ENCODE measurements at places on chromosomes 7 and 10.
A peak's percentile ranks its signal among the peaks of the same experiment; 100 is the strongest.

- DNase-seq = peak; percentile 66
Measured at GRCh38 chr10:30751678-30752331, 122.3 kb upstream of the LYZL2 start.

- DNase-seq = no peak
Measured at GRCh38 chr10:44864051-44864450, 47.1 kb upstream of the TMEM72 start.

DNA sequence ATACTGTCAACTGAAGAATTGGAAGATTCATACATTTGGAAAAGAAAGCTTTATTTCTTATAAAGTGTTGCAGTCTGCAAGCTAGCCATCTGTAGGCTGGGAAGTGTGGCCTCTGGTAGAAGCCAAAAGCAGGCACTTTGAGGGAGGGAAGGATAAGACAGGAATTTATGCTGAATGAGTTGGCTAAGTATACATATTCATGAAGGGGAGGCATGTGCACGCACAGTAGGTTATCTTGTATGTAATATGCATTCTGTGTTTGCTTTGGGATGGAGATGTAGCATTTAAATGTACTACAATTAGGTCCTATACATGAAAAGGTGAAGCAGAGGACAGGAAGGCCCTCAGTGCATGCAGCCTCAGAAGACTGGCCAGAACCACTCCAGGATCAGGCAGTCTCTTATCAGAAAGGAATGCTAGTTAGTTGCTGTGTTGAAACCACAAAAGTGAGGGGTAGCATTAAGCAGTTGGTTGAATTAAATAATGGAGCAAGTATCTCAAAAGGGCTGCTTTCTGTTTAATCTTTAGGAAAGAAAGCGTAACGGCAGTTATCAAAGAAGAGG is 40.9 kb downstream of the MYO3A start:
- DNase-seq = no peak

DNA sequence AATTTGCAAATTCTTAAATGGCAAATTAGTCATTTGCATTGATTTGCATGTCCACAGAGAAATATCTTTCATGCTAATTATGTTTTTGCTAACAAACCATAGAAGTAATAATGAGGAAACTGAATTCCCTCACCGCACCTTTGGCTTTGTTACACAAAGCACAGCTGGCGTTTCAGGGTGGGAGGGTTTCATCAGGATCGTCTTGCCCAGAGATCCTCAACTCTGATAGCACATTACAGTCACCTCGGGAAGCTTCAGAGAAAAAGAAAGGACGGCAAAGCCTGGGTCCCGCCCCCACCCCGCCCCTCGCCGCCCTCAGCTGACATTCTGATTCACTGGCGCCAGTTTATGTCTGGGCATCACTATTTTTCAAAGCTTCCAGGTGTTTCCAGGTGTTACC is 119.4 kb downstream of the PTPRN2 start:
- no peak for DNase-seq

GRCh38 chr7:92953657-92954056 is 117.3 kb upstream of the CDK6 start:
- DNase-seq = no peak

GRCh38 chr10:100535338-100535714 is 417 bp upstream of the HIF1AN start:
- DNase-seq = no peak

- DNase-seq = no peak
Measured at GRCh38 chr7:158111049-158111751, 476.4 kb downstream of the PTPRN2 start.

DNA sequence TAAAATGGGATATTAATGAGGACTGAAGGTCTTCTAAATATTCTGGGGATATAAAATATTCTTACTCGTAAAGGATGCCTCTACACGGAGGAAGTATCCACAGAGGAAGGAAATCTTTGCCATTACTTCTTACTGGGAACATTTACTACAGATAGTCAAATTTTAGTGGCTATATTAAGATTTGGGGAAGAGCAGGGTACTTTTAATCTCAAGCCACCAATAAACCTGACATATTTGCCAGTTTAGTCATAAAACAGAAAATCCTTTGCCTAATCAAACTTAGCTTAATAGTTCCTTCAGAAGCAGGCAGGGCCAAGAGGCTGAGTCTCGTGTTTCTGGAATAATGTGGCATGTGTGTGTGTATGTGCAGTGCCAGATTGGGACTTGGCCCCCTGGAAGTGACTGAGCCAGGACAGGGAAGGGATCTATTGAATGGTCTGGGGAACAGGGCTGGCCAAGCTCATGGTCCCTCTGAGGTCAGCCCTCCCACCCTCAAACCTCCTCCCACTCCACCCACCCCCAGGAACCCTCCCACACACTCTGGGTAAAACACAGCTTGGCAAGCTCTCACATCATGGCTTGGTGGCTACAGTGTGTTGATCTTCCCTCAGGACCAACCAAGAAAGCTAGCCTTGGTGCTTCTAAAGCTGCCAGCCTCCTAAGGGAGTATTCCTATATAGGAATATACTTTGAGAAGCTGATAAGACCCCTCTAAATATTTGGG is 1.6 kb upstream of the PIK3CG start:
- no peak for DNase-seq

DNA sequence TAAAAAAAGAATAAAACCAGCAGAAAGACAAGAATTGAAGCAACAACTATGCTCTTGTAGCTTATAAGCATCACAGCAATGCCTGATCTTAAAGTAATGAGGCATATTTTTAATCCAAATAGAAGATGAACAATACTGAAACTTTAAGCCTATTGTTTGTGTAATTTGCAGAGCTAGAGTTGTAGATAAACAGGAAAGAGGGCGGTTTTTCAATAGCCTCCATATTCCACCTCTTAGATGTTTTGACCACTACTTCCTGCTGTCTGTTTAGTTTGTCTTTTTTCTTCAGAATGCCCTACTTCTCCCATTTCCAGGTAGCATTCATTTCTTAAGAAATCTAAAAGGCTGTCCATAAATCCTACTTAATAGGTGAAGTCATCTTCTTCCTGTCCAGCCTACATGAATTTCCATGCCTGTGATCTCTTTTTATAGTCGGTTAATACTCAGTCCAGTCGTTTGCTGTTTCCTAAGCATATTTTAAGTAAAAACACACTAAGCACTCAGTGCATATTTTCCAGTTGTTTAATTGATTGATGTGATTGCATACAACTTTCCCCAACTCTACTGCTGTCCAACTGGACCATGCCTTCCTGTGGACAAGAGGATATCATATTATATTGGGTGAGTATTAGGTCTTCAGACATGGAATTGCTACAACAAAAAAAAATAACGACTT is 308.1 kb downstream of the TFEC start:
- DNase-seq = no peak

DNA sequence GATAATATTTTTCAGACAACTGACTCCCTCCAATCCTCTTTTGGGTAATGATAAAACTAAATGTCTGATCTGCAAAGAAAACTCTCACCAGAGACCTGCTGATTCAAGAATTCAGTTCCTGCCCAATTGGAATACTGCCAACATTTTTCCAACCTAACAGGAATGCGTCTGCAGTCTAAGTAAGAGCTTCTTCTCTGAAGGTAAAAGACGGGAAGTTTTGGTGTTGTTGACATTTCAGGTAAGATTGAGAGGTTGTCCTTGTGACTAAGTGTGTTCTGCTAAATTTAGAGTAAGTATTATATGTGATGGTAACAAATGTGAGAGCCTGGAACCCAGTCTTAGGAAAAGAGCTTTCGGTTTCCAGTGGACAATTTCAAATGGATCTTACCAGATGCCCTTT is 17.6 kb downstream of the IFIT5 start:
- DNase-seq = no peak

- no peak for DNase-seq
Measured at GRCh38 chr10:34656661-34657060, 158.4 kb downstream of the PARD3 start.

- no peak for DNase-seq
Measured at GRCh38 chr7:40822861-40823260, 688.1 kb downstream of the SUGCT start.

GRCh38 chr10:71231206-71231605 is 18.8 kb downstream of the UNC5B start:
- DNase-seq = no peak

GRCh38 chr10:15585303-15585715 is 134.4 kb downstream of the ITGA8 start:
- DNase-seq = peak; percentile 22

DNA sequence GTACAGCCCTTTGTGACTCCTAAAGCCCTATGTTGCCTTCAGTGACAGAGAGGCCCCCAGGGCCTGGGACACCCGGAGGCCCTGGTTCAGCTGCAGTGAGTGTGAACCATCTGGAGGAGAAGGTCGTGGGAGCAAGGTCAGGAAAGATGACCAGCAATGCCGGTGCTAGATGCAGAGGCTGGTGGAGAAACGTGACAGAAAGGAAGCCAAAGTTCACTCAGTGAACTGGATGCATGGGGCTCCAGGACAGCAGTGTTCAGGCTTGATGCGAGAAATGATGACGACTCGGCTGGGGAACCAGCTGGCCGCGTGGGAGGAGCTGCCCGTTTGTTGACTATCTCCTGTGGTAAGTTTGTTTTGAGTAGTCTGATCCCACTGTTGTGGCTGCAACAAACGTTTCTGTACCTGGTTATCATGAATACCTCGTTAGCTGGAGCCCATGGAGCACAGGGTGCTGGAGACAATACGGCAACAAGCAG is 54.1 kb upstream of the MKRN1 start:
- no peak for DNase-seq

Data from D721Med (cell line).